BE2C (cell line): ENCODE measurements at places on chromosomes 6 and 20.
A peak's percentile ranks its signal among the peaks of the same experiment; 100 is the strongest.

GRCh38 chr6:31681135-31681671 lies 336 bp upstream of the LY6G5C start:
- DNase-seq, result peak; percentile 53

DNA sequence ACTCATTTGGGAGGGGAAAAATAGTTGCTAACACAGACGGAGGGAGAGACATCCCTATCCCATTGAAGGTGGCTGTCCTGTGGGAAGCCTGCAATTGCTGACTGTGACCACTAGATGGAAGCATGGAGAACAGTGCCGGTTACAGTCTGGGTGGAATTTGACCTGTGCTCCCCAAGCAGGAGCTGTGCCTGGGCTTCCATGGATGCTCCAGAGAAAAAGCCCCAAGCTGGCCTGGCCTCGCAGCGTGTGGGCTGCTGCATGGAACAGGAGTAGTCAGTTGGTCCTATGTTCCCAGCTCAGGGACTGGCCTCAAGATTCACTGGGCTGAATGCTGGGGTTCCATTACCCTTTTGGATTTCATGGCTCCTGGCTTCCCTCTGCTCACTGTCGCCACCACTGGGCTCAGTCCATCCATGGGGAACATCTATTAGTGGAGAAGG lies 116.3 kb upstream of the CHD6 start:
- peak; percentile 55 for DNase-seq

GRCh38 chr6:157879034-157879872 lies 56.2 kb downstream of the SNX9 start:
- DNase-seq, result no peak

DNA sequence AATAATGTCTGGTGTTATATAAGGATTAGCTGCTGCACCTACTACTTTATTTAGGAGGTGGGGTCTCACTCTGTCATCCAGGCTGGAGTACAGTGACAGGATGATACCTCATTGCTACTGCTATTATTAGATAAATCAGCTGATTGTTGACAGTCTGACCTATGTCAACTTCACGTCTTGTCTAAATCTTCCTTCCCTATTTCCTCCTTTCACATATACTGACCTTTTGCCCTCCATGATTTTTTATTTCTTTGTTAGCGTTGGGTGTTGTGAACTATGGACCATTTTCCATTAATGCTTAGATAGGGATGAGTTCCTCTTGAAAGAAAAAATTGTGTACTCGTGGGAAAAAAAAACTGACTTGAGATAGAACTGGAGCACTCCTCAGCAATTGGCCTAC lies 109.9 kb upstream of the BEND6 start:
- DNase-seq, result no peak

DNA sequence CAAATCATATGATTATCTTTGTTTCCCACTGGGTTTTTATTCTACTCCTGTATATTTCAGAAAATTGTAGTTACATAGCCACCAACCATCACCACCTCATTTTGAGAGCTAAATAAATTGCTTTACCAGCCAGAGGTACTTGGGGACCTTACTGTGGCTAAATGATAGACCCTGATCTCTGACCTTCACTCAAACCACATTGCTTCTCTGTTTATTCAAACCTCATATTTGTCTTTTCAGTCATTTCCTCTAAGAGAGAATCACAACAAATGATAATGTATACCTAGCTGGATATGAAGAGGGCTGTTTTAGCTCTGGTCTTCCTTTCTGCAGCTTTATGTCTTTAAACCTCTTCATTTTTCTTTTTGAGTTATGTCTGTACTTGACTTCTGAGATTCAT lies 142.8 kb downstream of the ADGB start:
- no peak for DNase-seq

GRCh38 chr20:47252879-47253307 lies 103.6 kb downstream of the ZMYND8 start:
- DNase-seq, result no peak

- no peak for DNase-seq
Measured at GRCh38 chr6:11788043-11788442, 9.4 kb upstream of the ADTRP start.

DNA sequence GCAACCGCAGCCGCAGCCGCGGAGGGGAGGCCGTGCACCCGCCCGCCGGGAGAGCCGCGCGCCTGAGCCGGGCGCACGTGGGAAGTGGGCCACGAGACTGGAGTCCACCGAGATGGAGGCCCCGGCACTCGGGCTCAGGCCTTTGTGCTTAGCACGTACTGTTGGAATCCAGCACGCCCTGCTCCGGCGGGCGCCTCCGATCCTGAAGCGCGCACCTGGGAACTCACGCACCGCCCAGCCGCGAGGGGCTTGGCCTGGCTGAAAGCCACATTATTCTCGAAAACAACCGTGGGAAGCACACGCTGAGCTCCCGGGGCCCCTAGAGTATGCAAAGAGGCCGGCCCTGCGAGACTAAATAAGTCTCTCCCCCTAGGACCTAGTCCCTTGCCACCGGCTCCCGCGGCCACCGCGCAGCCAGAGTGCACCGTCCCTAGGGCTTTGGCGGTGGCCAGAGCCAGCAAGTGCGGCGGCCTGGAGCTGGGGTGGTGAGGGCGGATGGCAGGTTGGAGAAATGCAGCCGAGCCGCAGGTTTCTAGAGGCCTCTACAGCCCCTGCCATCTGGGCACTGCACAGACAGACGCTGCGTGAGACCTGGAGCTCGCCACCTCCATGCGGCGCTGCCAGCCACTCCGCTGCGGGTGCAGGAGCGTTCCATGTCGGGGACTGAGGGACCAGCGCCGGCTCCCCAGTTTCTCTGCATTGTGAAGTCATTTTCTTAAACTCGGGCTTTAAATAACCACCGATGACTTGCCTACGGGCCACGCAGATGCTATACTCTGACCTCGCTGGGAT lies 42.0 kb upstream of the LY86 start:
- peak; percentile 64 for DNase-seq

GRCh38 chr20:23937303-23938117 lies 51.1 kb downstream of the GGTLC1 start:
- peak; percentile 42 for DNase-seq

DNA sequence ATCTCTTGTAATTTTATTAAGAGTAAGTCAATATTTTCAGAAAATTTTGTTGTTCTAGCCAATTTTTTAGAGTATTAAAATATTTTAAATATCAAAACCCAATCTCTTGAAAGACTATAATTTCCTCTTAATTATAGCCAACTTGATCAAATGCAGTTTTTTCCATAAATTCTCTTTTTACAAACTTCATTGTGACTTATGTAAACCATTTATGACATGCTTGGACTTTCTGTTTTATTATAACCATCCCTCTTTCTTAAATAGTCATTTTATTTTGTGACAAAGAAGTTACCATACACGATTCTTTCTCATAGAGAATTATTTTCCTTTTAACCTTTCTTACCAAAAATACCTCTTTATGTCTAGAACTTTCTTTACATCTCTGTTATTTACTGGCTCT lies 1075.5 kb downstream of the KHDRBS2 start:
- no peak for DNase-seq

DNA sequence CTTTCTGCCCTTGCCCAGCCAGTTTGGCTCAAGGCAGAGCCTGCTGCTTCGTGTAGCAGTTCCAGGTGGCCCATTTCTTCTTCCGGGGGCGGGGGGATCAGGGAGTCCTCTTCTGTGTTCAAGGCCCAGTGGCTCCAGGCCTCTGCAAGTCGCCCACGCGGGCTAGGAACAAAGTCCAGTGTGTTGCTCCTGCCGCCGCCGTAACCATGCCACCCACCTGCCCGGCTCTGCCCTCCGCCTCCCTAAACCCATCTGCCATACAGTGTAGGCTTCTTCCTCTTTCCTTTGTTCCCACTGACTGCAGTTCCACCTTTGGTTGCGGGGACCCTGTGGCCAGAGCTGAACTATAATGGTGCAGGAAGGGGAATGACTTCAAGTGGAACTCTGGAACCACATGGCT lies 43.9 kb upstream of the SRF start:
- DNase-seq, result no peak

- no peak for DNase-seq
Measured at GRCh38 chr6:89858041-89858440, 28.4 kb downstream of the CASP8AP2 start.

GRCh38 chr6:49666480-49666879 lies 29.8 kb upstream of the RHAG start:
- DNase-seq, result no peak

DNA sequence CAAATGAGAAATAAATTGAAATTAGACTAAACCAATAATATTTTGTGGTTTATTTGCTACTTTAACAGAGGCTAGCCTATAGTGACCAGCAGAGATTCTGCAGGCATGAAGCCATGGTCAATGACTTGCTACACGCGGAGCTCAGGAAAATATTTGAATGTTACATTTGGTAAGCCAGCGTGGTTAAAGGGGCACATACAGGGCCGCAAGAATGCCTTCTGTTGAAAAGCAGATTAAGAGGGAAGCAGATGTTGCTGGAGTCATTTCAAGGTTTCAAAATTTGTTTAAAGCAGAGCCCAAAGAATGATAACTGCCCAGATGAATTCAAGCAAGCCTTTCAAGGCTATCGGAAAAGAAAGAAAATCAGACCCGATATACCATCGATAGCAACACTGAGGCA lies 294.3 kb upstream of the MAN1A1 start:
- DNase-seq, result no peak

- no peak for DNase-seq
Measured at GRCh38 chr6:114195027-114195365, 147.8 kb downstream of the HS3ST5 start.

DNA sequence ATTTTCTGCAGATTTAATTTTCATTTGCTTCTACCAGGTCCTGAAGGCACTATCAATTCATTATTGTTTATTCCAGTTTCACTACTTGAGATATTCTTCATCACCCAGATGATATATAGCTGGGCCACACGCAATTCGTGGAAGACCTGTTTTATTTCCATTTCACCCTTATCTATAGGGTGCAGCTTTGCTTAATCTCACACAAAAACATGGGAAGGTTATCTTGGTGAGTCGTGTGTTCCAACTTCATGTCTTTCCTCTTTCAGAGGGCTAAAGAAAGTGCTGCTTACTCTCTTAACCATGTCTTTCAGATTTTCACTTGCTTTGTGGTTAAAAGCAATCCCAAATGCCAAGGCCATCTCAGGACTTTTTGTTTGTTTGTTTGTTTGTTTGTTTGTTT lies 194.0 kb downstream of the SOD2 start:
- DNase-seq, result no peak
